Epithelial cell of proximal tubule (primary cell): ENCODE measurements at places on chromosomes 7 and 10. TPM values are rescaled to one million over a fixed set of nuclear protein-coding genes. Genes with fewer than 3 reads are reported as not detected.

Gene C10orf120
- not detected in 2 replicates for total RNA-seq

Gene CASTOR2
- total RNA-seq: 15.5 and 18.4 TPM in 2 replicates

Gene CYP2C9
- total RNA-seq: 1.0 TPM in 1 of 2 replicates, not detected in the other

DNA sequence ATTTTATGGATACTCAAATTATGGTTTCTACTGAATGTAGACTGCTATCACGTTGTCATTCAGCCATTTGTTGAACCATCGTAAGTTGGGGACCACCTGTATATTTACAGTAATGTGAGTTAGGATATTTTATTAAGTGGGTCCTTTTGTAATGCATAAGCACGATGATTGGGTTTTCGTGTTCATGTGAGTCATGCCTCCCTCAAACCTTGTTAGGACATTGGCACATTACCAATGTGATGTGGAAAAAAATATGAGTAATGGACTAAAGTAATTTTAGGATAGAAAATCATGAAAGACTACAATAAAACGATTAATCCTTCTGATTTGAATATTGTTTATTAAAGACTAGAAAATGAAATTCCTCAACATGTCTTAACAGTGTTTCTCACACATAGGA, 8.7 kb downstream of the SMC3 start:
- DNase-seq: no peak

GRCh38 chr10:87053111-87053510, 33.0 kb downstream of the FAM25A start:
- DNase-seq: no peak

- DNase-seq: no peak
Observed at GRCh38 chr10:62924344-62924748, 108.2 kb upstream of the EGR2 start.

DNA sequence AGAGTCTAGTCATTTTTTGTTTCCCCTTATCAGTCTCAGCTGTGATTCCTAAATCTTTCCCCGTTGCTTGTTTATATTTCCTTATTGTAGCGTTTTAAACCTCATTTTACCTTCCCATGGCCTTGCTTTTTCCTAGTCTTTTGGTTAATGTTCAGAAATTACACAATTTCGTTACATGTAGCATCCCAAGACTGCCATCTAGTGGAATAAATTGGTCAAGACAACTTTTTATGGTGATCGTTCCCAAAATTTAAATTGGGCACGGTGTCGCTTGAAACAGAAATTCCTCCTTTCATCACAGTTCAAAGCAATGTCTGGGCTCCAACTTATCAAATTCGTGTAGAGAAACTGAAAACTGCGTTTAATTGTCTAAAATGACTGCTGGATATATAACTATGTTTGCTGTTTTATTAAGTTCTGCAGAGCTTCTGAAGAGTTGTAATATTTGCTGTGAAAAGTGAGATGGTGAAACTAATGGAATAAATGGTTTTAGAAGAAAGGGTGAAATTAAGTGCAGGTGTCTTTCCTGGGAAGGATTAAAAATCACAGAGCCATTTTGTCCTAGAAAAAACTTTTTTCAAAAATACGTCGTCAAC, 370.2 kb downstream of the PHF14 start:
- no peak for DNase-seq

DNA sequence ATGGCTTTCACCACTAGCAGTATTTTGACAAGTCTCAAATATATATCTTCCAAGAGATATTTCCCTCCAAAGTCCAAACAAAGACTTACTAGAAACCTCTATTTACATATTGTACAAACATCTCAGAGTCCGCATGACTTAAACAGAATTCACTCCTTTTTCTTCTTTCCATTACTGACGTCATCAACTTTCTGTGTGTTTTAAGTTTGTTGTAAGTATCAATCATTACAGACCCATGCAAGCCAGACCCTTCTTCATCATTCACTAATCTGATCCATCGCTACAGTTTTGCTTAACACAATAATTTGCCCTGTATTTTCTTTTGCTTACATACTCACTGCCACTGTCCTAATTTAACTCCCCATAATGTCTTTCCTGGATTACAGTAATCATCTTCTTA, 51.9 kb downstream of the SEMA3A start:
- DNase-seq: no peak

- no peak for DNase-seq
Observed at GRCh38 chr7:19715499-19715898, 6.7 kb upstream of the POLR1F start.

- DNase-seq: no peak
Observed at GRCh38 chr10:13973742-13974141, 357.0 kb downstream of the FRMD4A start.

GRCh38 chr7:114755856-114756255, 166.0 kb upstream of the MDFIC start:
- no peak for DNase-seq

DNA sequence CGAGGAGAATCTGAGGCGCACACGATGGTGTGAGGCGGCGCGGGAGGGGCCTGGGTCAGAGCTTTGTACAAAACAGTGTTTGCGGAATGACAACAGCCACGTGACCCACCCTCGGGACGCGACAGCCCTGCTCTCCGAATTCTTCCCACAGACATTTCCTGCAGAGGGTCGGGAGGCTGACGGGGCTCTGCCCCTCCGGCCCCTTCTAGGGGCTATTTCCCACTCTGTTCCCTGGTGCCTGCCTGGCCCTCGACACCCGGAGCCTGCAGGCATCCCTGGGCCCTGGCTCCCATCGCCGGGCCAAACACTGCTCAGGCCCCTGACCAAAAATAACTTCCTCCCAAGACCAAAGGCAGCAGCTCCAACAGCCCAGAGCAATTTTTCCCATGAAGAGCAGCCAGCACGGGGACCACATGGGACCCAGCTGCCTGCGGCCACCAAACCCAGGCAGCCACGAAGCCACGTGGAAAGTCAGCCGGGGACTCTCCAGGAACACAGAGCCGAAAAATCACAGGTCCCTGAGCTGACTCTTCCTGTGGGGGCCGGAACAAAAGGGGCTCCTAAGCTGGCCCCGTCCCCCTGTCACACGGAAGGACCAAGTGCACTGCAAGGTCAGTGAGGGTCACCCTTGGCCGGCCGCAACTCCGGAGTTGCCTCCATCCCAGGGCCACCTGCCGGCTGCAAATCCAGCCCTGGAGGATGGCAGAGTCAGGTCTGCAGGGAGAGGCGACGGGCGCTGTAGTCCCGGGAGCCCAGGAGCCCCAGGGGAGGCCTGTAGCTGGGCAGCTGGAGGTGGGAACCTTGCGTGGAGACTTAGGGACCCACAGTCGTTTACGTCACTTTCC, 42.0 kb downstream of the PAPOLB start:
- DNase-seq: no peak
